Left lobe of liver (tissue), 2 donors: ENCODE measurements at places on chromosomes 3 and 15. TPM values are rescaled to one million over a fixed set of nuclear protein-coding genes. Genes with fewer than 3 reads are reported as not detected.

GRCh38 chr3:145294572-145294971 lies 866.4 kb downstream of the PLOD2 start:
- DNase-seq = no peak

DNA sequence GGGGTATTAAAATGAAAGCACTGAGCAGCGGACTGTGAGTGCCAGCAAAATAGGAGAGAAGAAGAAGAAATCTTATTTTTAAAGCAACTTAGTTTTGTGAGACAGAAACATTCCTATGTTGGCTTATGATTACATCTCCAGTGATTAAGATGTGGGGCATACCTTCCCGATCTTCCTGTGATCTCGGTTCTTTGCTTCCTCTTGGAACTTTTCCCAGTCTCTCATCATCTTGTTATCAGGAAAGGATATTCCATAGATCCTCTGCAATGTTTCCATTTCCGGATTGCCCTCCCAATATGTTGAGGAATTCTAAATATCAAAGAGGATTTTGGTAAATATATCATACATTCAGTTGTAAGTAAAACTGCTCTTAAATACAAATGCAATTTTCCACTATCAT lies 22.2 kb downstream of the TARS3 start:
- no peak for DNase-seq

- DNase-seq = no peak
These were observed 45.2 kb downstream of the C2CD4B start for GRCh38 chr15:62119874-62120273.

DNA sequence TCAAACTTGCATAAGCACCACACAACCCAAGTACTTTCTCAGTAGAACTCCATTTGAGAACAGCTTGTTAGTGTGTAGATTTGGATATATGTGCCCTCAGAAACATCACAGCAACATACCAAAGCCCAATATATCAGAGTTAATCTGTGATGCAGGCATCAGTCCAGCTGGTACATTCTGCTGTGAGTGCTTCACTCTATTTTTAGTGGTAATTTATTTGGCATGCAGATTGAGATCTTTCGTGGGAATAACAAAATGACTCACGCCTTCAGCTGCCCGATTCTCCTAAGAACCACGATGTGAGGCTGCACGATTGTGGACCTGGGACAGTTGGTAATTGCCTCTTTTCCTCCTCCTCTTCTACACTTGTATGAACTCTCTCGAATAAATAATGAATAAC lies 730.7 kb downstream of the SQOR start:
- no peak for DNase-seq

GRCh38 chr3:194367992-194368841 lies 1.3 kb downstream of the LRRC15 start:
- no peak for DNase-seq

DNA sequence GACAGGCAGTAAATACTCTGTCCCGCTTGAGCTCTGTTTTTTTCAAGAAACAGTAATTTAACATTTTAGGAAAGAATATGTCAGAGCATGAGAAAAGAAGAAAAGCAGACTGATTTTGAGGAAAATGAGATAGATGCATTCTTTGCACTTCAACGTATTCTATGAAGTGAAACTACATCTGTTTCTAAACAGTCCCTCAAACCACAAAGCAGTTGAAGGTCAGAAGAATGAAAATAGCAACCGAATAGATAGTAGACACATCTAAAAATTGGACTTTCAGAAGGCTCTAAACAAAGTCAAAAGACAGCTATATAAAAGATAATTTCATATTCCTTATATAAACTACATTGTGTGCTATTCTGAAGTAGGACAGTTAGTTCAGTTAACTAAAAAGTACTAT lies 172.6 kb upstream of the LRRC3B start:
- DNase-seq = no peak

GRCh38 chr3:70179111-70179510 lies 133.3 kb downstream of the MDFIC2 start:
- DNase-seq = no peak

DNA sequence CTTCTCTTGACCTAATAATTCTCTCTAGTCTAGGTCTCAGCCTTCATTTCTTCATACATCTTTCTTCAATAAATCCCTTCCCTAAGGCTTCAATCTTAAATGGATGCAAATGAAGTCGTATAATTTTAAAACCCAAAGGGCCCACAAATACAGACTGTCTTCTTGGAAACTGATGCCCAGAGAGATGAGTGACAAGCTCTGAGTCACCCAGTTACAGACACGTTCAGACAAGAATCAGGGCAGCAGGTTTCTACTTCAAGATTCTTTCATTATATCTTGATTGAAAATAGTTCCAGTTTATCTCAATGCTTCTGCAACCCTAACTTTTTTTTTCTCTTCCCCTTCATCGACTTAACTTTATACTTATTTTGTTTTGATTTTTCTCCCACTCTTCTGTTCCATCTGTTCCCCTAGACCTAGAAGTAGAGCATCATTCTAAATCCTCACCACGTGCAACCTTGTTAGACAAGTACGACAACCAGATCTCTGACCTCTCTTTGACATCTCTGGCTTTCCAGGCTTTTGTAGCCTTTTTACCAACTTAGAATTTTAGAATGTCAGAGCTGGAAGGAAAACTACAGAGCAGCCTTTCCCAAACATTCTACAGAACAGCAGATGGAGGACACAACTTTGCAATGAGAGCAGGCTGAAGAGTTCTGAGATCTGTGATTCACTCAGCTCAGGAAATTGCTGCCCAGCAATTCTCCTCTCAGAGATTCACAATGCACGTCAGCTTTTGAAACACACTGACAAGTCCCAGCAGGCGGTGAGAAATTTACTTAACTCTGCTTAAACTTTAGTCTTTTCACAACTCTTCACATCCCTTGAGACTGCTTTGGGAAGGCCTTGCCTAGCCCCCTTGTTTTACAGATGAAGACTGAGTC lies 25.3 kb downstream of the NCEH1 start:
- DNase-seq = no peak

DNA sequence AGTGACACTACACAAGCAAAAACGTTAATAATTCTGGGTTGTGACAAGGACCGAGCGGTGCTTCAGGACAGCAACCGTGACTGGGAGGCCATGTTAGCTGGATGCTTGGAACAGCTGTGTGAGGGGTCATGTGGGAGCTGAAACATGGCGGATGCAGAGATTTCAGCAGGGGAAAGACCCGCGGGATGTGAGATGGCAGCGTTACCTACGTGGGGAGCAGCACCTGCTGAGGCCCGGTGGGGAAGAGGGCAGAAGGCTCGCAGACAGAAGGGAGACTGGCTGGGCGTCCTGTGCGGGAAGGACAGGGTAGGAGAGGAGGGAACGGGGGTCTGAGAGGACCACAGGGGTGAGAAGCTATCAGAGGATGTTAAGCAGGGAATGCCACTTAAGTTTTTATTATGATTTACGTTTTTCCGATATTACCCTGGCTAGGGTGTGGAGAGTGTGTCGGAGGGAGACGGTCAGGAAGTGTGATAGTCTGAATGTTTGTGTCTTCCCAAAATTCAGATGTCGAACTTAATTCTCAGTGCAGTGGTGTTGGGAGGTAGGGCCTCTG lies 228.8 kb upstream of the LYSMD4 start:
- peak; percentile 24 for DNase-seq

DNA sequence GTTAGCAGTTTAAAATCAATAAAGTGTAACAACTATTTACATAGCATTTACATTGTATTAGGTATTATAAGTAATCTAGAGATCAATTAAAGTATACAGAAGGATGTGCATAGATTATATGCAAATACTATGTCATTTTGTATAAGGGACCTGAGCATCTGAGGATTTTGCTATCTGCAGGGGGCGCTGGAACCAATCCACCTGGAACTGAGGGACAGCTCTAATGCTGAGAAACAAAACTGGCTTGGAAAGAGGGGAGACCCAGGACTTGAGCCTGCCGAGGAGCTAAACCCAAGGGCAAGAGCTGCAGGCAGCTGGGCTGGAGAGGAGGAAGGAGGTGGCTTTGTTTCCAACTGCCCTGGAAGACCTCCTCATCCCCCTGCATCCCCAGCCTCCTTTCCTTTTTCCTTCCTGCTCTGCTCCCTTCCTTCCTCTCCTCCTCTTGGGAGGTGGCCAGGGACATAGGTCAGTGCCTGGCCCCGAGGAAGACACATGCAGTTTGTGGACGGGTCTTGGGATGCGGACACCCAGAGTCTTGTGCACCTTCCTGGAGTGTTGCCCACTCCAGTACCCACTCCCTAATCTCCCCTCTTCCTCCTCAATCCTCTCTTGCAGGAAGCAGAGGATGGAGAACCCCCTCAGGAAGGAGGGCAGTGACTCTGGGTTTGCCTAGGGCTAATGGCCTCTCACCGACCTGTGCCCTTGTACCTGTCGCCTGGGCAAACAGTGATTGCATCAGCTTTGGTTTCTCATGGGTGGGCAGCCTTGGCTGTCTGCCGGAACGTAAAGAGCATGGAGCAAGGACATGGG lies 825 bp upstream of the RTP3 start:
- DNase-seq = peak; percentile 76

DNA sequence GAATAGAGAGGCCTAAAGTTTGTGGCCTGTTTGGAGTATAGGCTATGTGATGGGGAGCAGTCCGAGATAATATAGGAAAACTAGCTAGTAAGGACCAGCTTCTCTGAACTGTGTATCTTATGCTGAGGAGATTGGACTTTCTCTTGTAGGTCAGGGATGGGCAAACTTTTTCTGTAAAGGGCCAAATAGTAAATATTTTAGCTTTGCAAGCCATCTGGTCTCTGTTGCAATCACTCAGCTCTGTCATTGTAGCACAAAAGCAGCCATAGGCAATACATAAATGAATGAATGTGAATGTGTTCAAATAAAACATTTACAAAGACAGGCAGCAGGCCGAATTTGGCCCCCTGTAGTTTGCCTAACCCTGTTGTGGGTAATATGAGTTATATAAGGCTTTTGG lies 24.5 kb downstream of the TMOD3 start:
- no peak for DNase-seq

DNA sequence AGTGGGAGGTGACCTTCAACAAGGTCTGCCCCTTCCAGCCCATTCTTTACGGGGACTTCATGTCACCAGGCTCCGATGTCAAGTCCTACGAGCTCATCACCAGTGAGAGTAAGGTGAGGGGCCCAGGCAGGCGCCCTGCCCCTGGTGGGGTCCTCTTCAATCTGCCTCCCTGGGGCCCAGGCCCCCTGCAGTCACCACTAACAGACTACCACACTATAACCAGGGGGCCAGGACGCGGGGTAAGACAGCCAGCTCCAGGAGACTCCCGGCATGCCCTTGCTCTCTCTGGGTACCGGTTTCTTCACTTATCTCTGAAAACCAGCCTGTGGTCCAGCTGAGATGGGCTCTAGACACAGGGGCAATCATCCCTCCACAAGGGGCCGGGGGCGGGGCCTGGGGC lies 63.9 kb downstream of the DNAH1 start:
- no peak for DNase-seq

DNA sequence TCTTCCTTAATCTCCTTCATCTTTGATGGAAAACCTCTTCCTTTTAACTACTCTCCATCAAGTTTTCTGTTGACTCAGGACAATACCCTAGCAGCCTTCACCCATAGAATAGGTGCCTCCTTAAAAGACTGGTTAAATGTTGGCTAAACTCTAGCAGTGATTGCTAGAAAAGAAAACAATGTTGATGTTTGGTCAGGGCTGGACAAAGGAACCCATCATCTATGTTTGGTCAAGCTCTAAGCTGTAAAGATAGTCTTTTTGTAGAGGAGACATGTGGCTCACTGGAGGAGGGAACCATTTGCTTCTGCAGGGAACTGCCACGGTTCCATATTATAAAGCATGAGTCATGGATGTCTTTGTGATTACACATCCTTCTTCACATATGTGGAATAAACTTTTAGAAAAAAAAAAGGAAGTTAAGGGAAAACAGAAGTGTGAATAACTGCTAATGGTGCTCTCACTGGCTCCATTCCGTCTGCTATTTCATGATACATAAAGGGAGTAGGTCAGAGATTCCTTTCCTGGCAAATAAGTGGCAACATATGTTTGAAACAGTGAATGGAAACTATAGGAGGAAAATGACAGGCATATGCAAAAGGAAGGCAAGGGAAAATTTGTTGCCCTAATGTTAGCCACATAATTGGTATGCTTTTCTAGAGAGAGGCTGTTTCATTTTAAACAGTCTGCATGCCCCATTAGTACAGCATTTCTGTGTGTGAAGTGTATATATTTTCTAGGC lies 78.2 kb downstream of the CMSS1 start:
- no peak for DNase-seq

- DNase-seq = no peak
These were observed 66.3 kb downstream of the NIPA2 start for GRCh38 chr15:22904736-22905135.

GRCh38 chr3:73680391-73681095 lies 55.8 kb upstream of the PDZRN3 start:
- DNase-seq = no peak

- no peak for DNase-seq
These were observed 130.3 kb downstream of the THSD4 start for GRCh38 chr15:71245588-71245987.

GRCh38 chr3:8325306-8325705 lies 176.3 kb upstream of the LMCD1 start:
- DNase-seq = no peak

DNA sequence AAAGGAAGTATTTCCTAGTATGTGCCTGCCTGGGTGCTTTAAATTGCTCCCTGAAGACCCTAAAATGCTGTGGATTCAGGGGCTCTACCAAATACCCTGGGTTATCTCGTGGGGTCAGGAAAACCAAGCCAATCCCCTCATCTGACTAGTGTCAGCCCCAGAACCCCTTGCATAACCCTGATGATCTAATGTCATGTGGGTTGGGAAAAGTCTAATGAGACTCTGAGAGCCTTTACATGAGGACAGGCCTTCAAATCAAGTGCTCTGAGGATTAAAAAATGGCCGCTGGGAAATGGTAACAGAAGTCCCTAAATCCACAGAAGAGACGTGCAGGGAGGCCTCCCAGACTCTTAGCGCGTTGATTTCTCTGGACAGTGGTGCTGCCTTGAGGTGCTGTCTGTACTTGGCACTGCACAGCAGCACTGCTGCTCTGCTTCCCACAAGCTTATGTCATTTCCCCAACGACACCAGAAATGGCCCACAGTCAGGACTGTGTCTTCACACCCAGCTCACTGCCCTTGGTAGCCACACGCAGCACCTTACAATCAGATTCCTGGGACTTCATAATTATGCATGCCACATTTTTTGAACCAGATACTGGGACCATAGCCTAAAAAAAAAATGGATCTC lies 16.6 kb downstream of the EIF4E3 start:
- DNase-seq = no peak

DNA sequence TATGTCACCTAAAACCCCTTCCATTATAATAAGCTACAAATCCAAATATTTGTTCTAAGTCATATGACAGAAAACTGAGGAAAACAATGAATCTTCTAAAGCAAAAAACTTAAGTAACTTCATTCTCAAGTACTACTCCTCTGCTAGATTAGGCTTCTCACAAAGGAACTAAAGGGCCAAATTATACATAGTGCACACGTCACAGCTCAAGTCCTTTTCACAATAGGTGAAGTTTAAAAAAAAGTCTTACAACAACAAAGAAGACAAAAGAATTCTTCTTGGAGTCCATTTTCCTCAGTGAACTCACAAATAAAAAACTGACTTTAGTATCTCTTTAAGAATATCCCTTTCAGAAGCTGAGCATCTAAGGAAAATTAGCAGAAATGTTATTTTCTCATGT lies 479.9 kb downstream of the MAGI1 start:
- DNase-seq = no peak

The ERICH6 gene
- total RNA-seq = not detected

The INO80 gene
- 10.4 TPM for total RNA-seq

The LRRC31 gene
- total RNA-seq = 1.7 TPM

The KBTBD8 gene
- total RNA-seq = 1.5 TPM

The NPAP1 gene
- total RNA-seq = 0.05 TPM

The LACTB gene
- total RNA-seq = 18.8 TPM

The SCAANT1 gene
- not detected for total RNA-seq

The PIF1 gene
- 0.93 TPM for total RNA-seq
